Activated CD4-positive, alpha-beta memory T cell treated with anti-CD3 and anti-CD28 coated beads for 36 hours (primary cell): ENCODE measurements at places on chromosomes 3 and 15. TPM values are rescaled to one million over a fixed set of nuclear protein-coding genes. Genes with fewer than 3 reads are reported as not detected.

Gene C3orf20
- 0.07 TPM for total RNA-seq

DNA sequence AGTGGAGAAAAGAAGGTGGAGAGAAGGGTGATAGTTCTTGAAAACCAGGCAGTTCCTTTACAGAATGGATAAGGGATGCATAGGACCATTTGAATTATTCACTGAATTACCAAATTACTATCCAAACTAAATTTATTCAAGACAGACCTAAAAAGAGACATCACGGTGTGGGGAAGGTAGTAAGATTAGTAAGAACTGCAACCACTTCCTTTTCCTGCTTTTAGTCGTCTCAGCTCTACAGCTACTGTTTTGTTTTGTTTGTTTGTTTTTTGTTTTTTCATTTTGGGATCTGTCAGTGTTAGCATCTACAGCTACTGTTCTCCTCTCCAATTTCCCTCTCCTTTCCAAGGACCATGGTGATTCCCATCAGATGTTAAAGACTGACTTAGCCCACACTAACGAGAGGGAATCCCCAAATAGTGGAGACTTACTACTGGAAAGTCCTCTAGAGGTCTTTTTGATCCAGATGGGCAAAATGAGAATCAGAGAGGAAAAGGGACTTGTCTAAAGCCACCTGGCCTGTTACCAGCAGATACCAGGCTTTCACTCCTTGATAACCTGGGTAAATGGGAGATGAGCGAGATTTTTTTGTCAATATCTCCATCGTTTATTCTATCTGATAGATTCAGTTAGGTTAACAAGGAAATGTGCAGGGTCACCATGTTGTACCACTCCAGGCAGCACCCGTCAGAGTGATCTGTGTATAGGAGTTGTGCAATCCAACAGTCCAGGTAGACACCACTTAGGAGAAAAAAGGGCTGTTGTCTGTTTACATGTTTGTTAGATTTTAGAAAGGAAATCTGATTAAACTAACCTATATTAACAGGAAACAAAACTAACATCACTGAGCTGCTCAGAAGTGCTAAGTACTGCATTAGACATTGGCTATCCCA lies 6.0 kb downstream of the HCLS1 start:
- H3K4me1 ChIP-seq = peaks cover 72% of the 10 kb centered on the region
- DNase-seq = no peak
- H3K27ac ChIP-seq = peak overlapping the region; percentile 87
- H3K36me3 ChIP-seq = peaks cover 63% of the 10 kb centered on the region
- H3K27me3 ChIP-seq = no peaks in the 10 kb centered on the region

- no peaks in the 10 kb centered on the region for H3K27me3 ChIP-seq
- no peak overlapping the region for H3K27ac ChIP-seq
- peak; percentile 29 for DNase-seq
- no peaks in the 10 kb centered on the region for H3K36me3 ChIP-seq
- peak overlapping the region; percentile 62 for H3K4me3 ChIP-seq
- H3K4me1 ChIP-seq = peaks cover 66% of the 10 kb centered on the region
Observed at GRCh38 chr3:12966847-12967605, 106.2 kb downstream of the IQSEC1 start.

Gene GP5
- 0.24 TPM for total RNA-seq

GRCh38 chr3:137946356-137946973 lies 63.5 kb upstream of the CLDN18 start:
- H3K27me3 ChIP-seq = no peaks in the 10 kb centered on the region
- H3K27ac ChIP-seq = no peak overlapping the region
- DNase-seq = peak; percentile 57
- no peaks in the 10 kb centered on the region for H3K4me1 ChIP-seq

GRCh38 chr3:6551165-6551564 lies 309.8 kb upstream of the GRM7 start:
- no peak overlapping the region for H3K4me3 ChIP-seq
- H3K36me3 ChIP-seq = no peaks in the 10 kb centered on the region
- H3K4me1 ChIP-seq = no peaks in the 10 kb centered on the region
- no peaks in the 10 kb centered on the region for H3K27me3 ChIP-seq

- H3K4me1 ChIP-seq = peaks cover 68% of the 10 kb centered on the region
- DNase-seq = peak; percentile 34
- peak overlapping the region; percentile 67 for H3K27ac ChIP-seq
- H3K4me3 ChIP-seq = no peak overlapping the region
- H3K36me3 ChIP-seq = peaks cover 43% of the 10 kb centered on the region
Observed at GRCh38 chr3:186965141-186965879, 35.0 kb downstream of the ST6GAL1 start.

Gene UBAP1L
- 2.4 TPM for total RNA-seq

Gene CCDC80
- not detected for total RNA-seq

GRCh38 chr15:64503197-64503596 lies 42.8 kb downstream of the ZNF609 start:
- DNase-seq = no peak
- H3K27me3 ChIP-seq = no peaks in the 10 kb centered on the region
- H3K36me3 ChIP-seq = peaks cover 28% of the 10 kb centered on the region
- peak overlapping the region; percentile 1 for H3K4me3 ChIP-seq
- peak overlapping the region; percentile 62 for H3K27ac ChIP-seq

GRCh38 chr3:129973853-129974563 lies 512 bp upstream of the TRH start:
- no peaks in the 10 kb centered on the region for H3K36me3 ChIP-seq
- peak overlapping the region; percentile 33 for H3K4me3 ChIP-seq
- DNase-seq = no peak
- peaks cover 7% of the 10 kb centered on the region for H3K4me1 ChIP-seq

DNA sequence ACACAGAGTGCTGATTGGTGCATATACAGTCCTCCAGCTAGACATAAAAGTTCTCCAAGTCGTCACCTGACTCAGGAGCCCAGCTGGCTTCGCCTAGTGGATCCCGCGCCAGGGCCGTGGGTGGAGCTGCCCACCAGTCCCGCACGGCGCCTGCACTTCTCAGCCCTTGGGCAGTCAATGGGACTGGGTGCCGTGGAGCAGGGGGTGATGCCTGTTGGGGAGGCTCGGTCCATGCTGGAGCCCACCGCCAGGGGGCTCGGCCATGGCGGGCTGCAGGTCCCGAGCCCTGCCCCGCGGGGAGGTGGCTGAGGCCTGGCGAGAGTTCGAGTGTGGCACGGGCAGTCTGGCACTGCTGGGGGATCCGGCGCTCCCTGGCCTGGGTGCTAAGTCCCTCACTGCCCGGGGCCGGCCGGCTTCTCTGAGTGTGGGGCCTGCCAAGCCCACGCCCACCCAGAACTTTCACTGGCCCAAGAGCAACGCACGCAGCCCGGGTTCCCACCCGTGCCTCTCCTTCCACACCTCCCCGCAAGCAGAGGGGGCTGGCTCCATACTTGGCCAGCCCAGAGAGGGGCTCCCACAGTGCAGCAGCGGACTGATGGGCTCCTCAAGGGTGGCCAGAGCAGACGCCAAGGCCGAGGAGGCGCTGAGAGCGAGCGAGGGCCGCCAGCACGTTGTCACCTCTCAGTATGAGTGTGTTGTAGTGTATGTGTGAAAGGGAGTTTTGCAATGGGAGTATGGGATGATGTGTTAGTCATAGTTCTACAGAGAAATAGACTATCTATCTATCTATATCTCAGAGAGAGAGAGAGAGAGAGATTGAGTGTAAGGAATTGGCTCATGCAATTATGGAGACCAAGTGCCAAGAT lies 69.0 kb downstream of the UBE2E2 start:
- H3K4me3 ChIP-seq = no peak overlapping the region
- DNase-seq = no peak
- H3K36me3 ChIP-seq = no peaks in the 10 kb centered on the region
- no peaks in the 10 kb centered on the region for H3K4me1 ChIP-seq
